ENCODE measurements at places on chromosomes 3 and 15.

DNA sequence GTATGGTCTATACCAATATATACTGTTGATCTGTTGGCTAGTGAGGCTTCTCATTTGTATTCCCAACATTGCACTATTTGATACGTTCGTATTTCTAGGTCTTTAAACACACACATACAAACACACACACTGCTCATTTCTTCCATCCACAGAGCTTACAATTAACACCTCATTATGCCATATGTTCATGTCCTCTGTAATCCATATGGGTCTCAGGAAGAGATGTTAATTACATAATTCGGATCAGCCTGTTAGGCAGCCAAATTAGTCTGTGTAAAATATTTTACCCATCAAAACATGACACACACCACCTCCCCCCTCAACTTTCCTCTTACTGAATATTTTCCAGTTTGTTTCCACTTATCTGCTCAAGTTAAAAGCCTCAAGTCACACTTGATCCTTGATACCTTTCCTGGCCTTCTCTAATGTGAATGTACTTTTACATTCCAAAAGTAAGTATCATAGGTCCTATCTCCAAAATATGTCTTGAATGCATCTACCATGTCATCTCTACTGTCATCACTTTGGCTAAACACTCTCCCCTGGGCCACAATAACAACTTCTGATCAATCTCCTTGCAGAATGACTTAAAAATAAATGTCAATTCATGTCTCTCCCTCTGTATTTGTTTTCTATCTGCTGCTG, 28.2 kb downstream of the EOGT start:
- DNase-seq, result no peak

DNA sequence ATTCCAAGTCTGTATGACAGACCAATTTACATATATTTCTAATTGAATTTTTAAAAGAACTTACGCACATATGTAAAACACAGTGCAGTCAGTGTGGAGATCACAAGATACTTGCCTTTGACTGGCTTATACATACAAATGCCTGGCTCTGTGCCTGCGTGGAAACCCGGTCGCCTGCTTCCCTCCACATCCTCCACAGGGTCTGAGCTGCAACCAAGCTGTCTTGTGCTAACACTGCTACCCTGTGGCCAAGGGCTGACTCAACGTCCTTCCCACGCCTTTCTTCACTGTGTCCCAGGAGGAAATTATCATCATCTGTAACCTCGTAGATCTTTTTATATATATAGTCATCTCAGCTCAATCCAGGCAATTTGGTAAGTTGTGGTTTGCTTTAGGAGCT, 117.0 kb downstream of the WNT7A start:
- DNase-seq, result no peak

GRCh38 chr3:55641964-55642363, 154.9 kb upstream of the WNT5A start:
- no peak for DNase-seq

DNA sequence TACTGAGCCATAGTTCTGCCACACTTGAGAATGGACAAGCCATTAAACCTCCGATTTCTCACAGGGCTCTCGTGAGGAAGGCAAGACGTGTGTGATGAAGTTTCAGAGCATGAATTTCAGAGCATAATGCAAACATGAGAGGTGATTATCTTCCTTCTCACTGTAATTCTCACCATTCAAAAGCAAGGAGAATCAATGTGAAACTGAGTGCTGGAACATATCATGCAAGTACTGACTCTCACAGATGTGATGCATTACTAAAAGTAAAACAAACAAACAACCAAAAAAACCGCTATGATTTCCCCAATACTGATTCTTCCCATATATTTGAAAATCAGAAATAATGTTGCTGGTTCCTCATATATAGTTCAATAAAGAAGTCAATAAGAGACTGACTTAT, 23.7 kb downstream of the P3H2 start:
- no peak for DNase-seq

DNA sequence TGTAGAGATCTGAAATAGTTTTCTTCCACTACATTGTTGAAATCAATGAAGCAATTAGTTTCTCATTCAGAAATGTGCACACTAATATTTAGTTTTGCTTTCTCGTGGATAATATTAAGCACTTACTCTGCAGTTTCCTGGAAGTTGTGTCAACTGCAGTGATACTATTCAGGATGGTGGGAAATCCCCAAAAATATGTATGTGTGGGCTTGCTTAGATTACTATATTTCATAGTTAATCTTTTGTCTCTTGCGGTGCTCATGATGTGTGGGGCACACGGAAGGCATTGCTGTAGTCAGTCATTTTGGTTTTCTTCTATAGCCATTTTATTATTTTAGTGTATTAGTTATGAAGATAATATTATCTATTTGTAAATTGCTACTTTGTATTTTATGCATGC, 19.7 kb downstream of the RAB11A start:
- DNase-seq, result no peak

- no peak for DNase-seq
Measured at GRCh38 chr3:172174513-172175253, 135.3 kb downstream of the FNDC3B start.

- DNase-seq, result no peak
Measured at GRCh38 chr15:54321426-54321825, 343.2 kb downstream of the UNC13C start.

DNA sequence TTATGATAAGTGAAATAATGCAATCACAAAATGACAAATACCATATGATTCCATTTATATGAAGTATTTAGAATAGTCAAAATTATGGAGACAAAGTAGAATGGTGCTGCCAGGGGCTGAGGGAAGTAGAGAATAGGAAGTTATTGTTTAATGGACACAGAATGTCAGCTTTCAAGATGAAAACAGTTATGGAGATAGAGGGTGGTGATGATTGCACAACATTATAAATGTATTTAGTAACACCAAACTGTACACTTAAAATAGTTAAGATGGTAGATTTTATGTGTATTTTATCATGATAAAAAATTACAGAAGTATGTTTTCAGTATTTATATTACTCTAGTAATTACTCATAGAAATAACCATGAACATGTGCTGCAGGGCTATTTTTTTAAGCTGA, 100.8 kb upstream of the AZI2 start:
- no peak for DNase-seq

Data from activated CD4-positive, CD25-positive, alpha-beta regulatory T cell (primary cell).